ENCODE measurements at places on chromosomes 16 and 17. TPM values are rescaled to one million over a fixed set of nuclear protein-coding genes. Genes with fewer than 3 reads are reported as not detected.

PRSS33 gene
- total RNA-seq: not detected

PPP1R1B gene
- not detected for total RNA-seq

TEKT1 gene
- not detected for total RNA-seq

MT1G gene
- total RNA-seq: not detected

CFAP97D1 gene
- total RNA-seq: not detected

SLC39A11 gene
- 45.7 TPM for total RNA-seq

OSBPL7 gene
- 9.5 TPM for total RNA-seq

ACSM2B gene
- total RNA-seq: not detected

TSNAXIP1 gene
- total RNA-seq: 0.32 TPM

TSEN54 gene
- total RNA-seq: 11.6 TPM

UBE2G1 gene
- 28.2 TPM for total RNA-seq

RPS15A gene
- total RNA-seq: 951 TPM

CTRL gene
- total RNA-seq: under 0.01 TPM

GSDMA gene
- not detected for total RNA-seq

ITGB3 gene
- total RNA-seq: 88.1 TPM

OTOP2 gene
- total RNA-seq: not detected

KRT15 gene
- total RNA-seq: 1.8 TPM

KRTAP2-2 gene
- not detected for total RNA-seq

ACAP1 gene
- 0.09 TPM for total RNA-seq

CCL13 gene
- total RNA-seq: 0.59 TPM

CD300E gene
- not detected for total RNA-seq

P2RX1 gene
- total RNA-seq: 4.8 TPM

TMEM88 gene
- total RNA-seq: 4.3 TPM

KRT34 gene
- total RNA-seq: 0.89 TPM

PRMT7 gene
- total RNA-seq: 57.1 TPM

ZNF287 gene
- 5.3 TPM for total RNA-seq

TBC1D28 gene
- total RNA-seq: not detected

ZNF768 gene
- total RNA-seq: 16.0 TPM

SLC5A2 gene
- not detected for total RNA-seq

GAST gene
- total RNA-seq: not detected

KRTAP4-3 gene
- total RNA-seq: not detected

TXNDC17 gene
- total RNA-seq: 162 TPM

PITPNC1 gene
- 6.2 TPM for total RNA-seq

HS3ST3B1 gene
- total RNA-seq: 9.2 TPM

CSH2 gene
- not detected for total RNA-seq

TBC1D10B gene
- 47.7 TPM for total RNA-seq
